ENCODE measurements at places on chromosomes 16 and 17. TPM values are rescaled to one million over a fixed set of nuclear protein-coding genes. Genes with fewer than 3 reads are reported as not detected.

DNA sequence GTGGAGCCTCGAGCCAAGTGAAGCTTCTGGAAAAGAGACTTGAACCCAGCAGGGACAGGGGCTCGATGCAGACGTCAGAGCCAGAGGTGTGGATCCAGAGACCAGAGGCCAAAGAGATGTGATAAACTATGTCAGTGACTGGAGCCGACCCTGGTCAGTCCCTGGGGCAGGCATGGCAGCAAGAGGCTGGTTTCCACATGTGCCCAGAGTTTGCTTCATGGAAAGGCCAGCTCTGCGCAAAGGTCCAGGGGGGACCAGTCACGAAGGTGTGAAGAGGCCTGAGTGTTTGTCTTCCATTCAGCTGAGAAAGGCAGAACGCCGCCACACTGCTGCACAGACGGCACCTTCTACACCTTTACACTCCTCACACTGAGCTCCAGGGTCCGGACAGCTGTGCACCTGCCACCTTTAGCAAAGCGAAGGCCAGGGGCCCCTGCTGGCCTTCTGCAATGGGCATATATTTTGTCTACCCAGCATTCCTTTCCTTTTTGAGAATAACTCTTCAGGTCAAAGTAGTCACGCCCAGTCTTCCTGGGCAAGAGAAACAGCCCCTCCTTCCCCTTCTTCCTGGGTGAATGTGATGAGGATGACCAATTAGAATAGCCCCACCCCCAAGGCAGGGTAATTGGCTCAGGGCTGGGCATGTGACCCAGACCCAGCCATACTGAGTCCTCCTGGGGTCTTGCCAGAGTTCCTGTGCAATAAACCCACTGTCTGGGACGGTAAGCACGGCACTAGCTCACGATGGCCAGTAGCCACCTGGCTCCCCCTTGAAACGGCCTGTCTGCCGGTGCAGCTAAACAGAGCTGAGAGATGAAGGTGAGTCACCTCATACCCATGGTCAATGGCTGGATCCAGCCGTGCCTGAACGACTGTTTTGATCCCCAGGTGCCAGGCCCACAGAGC is 2.3 kb upstream of the RPH3AL start:
- DNase-seq: no peak

DNA sequence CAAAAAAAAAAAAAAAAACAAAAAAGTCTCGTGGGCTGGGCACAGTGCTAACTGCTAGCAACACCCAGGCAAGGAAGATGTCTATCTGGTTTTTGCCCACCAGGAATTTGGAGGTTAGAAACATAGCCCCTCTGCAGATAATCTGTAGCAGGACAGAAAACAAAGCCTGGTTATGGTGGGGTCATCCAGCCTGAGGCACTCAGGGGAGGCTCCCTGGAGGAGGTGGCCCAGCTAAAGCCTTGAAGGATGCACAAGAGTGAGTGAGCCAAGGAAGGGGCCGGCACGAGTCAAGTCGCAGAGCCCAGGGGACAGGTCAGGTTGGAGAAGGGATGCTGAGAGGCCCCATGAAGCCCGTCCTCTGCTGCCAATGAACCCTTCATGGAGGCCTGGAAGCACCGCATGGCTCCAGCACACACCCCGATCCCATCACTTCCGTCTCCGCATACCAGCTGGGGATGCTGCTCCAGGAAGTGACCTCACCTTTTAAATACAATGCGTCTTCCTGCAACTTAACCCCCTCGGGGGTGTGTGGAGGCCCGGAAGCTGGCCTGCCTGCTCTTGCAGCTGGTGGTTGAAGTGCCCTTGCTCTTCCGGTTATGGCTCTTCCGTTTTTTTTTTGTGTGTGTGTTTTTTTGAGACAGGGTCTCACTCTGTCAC is 86.5 kb downstream of the ENGASE start:
- DNase-seq: peak; percentile 83

GRCh38 chr16:3401719-3402397 is 843 bp downstream of the ZNF174 start:
- peak; percentile 20 for DNase-seq

GRCh38 chr17:61259360-61259759 is 140.3 kb upstream of the TBX2 start:
- no peak for DNase-seq

GRCh38 chr16:2719328-2720063 is 528 bp downstream of the PRSS27 start:
- DNase-seq: no peak

DNA sequence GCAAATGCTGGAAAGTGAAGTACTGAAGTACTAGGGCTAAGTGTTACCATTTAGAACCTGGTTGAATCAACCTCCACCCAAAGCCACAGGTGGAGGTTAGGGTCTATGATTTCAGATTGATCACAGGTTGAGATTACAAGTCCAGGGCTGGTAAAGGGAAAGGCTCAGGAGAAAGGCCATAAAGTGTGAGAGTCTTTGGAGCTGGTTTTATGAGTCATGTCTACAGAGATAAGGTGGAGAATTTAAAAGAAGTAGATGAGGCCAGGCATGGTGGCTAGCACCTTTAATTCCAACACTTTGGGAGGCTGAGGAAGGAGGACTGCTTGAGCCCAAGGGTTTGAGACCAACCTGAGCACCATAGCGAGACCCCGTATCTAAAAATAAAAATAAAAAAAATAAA is 221.7 kb upstream of the CDH11 start:
- no peak for DNase-seq

- DNase-seq: no peak
These were observed 23.9 kb upstream of the TAT start for GRCh38 chr16:71600822-71601221.

DNA sequence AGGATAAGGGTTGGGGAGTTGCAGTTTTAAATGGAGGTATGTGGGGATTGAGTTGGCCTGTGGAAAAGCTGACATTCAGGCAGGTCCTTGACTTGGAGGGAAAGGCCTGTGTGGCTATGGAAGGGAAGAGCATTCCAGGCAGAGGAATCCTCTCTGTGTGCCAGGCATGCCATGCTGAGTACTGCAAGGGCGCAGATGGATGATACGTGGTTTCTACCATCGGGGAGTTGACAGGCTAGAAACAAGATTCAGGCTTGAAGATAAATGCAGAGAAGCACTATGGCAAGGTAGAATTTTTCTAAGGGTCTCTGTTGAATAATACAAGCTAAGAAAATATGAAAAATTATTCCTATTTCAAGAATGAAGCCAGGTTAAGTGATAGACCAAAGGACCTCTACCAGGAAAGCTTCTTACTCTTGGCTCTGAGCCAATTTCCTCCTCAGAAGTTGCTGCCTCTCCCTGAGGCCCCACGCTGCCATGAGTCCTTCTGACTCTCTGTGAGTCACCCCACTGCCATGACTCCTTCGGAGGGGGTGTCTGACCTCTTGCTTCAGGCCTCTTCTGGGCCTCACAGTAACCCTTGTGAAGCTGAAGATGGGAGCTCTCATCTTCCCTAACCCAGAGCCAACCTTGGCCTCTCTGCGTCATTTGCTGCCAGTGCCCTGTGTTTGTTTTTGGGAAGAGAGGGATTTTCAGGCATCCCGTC is 75.8 kb downstream of the WNT3 start:
- peak; percentile 78 for DNase-seq

- no peak for DNase-seq
These were observed 5.1 kb upstream of the NPTX1 start for GRCh38 chr17:80481284-80482057.

DNA sequence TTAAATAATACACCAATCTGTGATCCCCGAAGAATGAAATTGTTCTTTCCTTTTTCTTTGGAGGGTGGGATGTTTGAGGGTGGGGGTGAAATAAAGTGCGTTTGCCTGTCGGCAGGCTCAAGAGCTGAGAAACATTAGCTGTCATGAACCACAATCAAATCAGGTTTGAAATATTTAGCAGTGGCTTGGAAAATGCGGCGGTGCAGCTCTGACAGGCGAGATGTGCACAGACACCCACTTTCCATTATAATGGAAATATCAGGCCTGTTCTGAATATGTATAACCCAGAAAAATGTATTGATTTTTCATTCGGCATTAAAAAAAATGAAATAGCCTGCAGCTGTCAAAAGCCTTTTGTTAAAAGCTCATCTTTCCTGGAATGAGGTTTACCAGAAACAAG is 212.8 kb downstream of the ZFHX3 start:
- no peak for DNase-seq

- no peak for DNase-seq
These were observed 17.4 kb downstream of the LASP1NB start for GRCh38 chr17:38942696-38943334.

DNA sequence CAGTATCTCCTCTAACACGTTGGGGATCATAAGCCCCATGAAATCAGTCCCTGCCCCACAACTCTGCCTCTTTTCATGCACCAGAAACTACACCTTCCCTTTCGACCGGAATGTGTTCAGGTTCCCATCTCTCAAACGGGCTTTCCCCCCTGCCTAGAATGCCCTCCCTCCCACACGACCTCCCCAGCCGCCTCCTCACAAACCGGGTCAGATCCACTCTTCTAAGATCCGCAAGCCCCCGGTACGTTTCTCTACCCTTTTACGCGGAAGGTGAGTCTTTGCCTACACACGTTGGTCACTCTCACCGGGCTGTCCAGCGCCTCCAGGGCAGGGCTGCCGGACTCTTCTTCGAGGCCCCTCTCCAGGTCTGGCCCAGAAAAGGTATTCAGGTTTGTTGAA is 708 bp downstream of the DHX33 start:
- DNase-seq: no peak

GRCh38 chr16:55510185-55510805 is 1.4 kb downstream of the LPCAT2 start:
- peak; percentile 47 for DNase-seq

DNA sequence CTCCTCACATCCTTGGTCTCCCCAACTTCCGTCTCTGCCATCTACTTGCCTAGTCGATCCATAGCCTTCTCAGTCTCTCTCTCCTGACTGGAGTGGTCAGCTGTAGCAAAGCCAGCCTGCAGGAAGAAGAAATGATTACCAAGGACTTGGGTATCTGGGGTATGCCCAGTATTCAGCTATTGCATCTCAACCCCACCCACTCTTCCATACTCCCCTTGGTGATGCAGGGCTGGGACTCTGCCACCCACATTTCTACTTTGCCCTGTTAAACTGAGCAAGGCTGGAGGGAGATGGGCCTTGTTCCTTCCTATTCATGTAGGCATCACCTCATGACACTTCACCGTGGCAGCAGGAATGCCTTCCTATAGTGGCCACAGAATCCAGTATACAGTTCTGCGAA is 2.3 kb downstream of the COPRS start:
- no peak for DNase-seq

DNA sequence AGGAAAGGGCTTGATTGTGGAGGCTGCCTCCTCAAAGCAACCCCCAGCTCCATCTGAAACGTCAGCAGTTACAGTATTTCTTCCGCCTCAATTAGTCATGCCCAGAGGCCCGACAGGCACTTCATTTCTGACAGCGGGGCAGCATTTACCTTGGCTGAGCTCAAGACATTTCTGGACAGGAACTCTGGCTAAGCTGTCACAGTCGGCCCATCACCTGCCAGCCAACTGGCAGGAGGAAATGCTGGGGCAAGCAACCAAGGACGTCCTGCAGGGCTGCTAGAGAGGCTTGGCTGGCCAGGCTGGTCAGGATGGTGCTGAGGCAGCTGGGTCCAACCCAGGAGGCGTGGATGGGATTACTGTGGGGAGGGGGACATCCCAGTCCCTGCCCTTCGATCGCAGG is 27.8 kb downstream of the PLXDC1 start:
- no peak for DNase-seq

- no peak for DNase-seq
These were observed 331 bp upstream of the ZNF287 start for GRCh38 chr17:16569358-16569712.

The CTF1 gene
- total RNA-seq: 0.17 TPM

The TMIGD1 gene
- total RNA-seq: not detected

The SPNS3 gene
- 0.34 TPM for total RNA-seq

The PITPNM3 gene
- total RNA-seq: 0.34 TPM

The ATP2A3 gene
- total RNA-seq: not detected

The CTRB2 gene
- not detected for total RNA-seq

The CMTM4 gene
- total RNA-seq: 8.8 TPM

The P2RX1 gene
- total RNA-seq: not detected

The CES5A gene
- not detected for total RNA-seq

The NT5M gene
- 3.1 TPM for total RNA-seq

The ICAM2 gene
- 443 TPM for total RNA-seq
